ENCODE measurements at places on chromosomes 3 and 15. TPM values are rescaled to one million over a fixed set of nuclear protein-coding genes. Genes with fewer than 3 reads are reported as not detected.

- DNase-seq, result no peak
Observed at GRCh38 chr15:92669432-92669831, 13.9 kb upstream of the FAM174B start.

GRCh38 chr3:155387571-155387970 lies 94.1 kb upstream of the STRIT1 start:
- DNase-seq, result no peak

Gene NOX5
- not detected for total RNA-seq

GRCh38 chr15:57611938-57612337 lies 20.2 kb downstream of the MYZAP start:
- DNase-seq, result no peak

DNA sequence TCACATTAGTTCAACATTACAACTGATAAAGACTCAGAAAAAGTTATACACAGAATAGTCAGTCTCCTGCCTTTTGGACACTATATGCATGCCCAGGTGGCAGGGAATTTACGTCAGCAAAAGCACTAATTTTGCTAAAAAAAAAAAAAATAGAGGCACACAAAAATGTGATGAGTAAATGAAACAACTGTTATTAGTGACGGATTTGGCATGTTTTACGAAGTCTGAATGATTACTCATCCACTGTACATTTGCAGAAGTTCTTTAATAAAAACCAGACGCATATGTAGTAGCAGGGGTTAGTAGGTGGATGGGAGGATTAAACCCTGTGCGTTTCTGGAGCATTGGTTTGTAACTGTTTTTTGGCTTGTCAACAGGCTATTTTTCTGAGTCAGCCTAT lies 99.0 kb downstream of the MITF start:
- DNase-seq, result no peak

Gene CACNA1D
- 1.9 TPM for total RNA-seq

Gene NANOGP8
- 91.5 TPM for total RNA-seq

Gene SLC41A3
- 35.5 TPM for total RNA-seq

DNA sequence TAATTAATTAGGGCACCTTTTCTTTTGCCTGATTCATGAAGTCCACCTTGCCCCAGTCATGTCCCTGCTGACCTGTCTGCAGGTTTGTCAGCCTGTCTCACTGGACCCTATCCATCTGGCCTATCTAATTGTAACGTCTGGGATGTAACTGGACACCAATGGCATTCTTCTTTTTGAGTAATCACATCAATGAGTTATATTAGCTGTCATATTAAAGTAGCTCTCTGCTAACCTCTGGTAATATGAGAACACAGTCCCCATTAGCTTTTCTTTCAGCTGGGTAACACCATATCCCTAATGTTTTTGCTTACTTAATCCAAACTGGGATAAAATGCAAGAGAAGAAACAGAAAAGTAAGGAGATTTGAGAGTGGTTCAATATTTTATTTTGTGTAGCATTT lies 166.2 kb upstream of the VEPH1 start:
- DNase-seq, result no peak

GRCh38 chr3:45033791-45034190 lies 7.7 kb downstream of the CLEC3B start:
- DNase-seq, result no peak

Gene SAMMSON
- not detected for total RNA-seq

Gene ATP1B3
- 250 TPM for total RNA-seq

Gene ITIH1
- not detected for total RNA-seq

Gene CYP1A2
- total RNA-seq, result not detected

GRCh38 chr15:89377842-89378295 lies 43.2 kb upstream of the POLG start:
- DNase-seq, result peak; percentile 54

Gene FOXB1
- 3.7 TPM for total RNA-seq

DNA sequence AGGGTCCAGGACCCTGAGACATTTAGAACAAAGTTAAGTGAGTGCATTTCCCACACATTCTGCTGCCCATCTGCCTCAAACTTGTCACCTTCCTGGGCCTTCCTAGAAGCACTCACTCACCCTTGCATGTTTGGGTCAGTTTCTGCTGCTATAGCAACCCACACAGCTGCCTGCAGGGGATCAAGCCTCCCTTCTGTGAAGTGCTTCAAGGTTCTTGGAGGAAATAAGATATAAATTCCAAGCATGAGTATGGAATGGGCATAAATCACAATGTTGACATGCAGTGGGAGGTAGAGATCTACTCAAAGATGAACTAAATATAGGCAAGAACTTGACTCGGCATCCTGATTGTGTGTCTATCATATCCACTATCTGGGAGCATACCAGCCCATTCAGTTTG lies 140.4 kb downstream of the SLC9A9 start:
- DNase-seq, result no peak

Gene FAN1
- 28.2 TPM for total RNA-seq

Data from H9 (cell line).